Activated CD4-positive, alpha-beta memory T cell treated with anti-CD3 and anti-CD28 coated beads, Interleukin-2, amount 10 ng/mL, durations not matched to agents 7 days and 5 days (primary cell): ENCODE measurements at places on chromosomes 2 and 18.

DNA sequence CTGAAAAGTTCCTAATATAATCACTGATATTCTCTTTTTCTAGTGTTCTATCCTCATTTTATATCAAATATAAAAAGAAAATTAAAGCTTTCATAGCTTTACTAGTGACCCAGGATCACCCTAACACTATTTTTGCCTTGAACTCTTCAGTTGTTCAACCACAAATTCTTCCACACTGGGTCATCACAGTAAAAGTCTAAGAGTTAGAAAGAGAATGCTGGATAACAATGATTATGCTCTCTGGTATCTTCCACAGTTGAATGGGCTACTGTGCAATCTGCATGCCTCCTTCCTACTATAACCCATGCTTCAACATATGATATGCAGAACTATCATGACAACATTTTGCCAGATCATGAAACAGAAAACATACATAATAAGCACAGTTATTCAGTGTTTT lies 32.3 kb downstream of the CHN1 start:
- H3K27ac ChIP-seq: no peak overlapping the region
- H3K36me3 ChIP-seq: no peaks in the 10 kb centered on the region
- DNase-seq: no peak

GRCh38 chr2:85342156-85342555 lies 12.2 kb downstream of the RETSAT start:
- H3K27me3 ChIP-seq: peaks cover 12% of the 10 kb centered on the region
- H3K4me3 ChIP-seq: no peak overlapping the region
- peaks cover 25% of the 10 kb centered on the region for H3K36me3 ChIP-seq
- H3K4me1 ChIP-seq: no peaks in the 10 kb centered on the region
- no peak overlapping the region for H3K27ac ChIP-seq

GRCh38 chr2:159506764-159507440 lies 109.4 kb downstream of the BAZ2B start:
- H3K4me1 ChIP-seq: peaks cover 4% of the 10 kb centered on the region
- H3K36me3 ChIP-seq: no peaks in the 10 kb centered on the region
- no peak overlapping the region for H3K27ac ChIP-seq
- H3K27me3 ChIP-seq: no peaks in the 10 kb centered on the region
- DNase-seq: no peak

DNA sequence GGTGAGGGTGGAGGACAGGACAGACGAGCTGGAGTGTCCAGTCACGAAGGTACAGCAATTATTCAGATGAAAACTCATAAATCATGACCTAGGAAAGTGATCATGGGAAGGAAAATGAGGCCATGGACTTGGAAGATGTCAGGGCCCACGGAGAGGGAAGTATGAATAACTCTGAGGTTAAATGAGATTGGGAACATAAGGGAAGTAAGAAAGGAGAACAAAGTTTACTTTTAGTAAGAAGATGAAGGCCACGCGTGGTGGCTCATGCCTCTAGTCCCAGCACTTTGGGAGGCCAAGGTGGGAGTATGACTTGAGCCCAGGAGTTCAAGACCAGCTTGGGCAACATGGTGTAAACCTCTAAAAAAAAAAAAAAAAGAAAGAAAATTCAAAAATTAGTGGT lies 56.2 kb downstream of the AQP4 start:
- DNase-seq: no peak
- H3K27me3 ChIP-seq: no peaks in the 10 kb centered on the region
- no peak overlapping the region for H3K27ac ChIP-seq
- no peaks in the 10 kb centered on the region for H3K4me1 ChIP-seq
- H3K36me3 ChIP-seq: no peaks in the 10 kb centered on the region
- no peak overlapping the region for H3K4me3 ChIP-seq

- no peak for DNase-seq
- H3K27ac ChIP-seq: no peak overlapping the region
- peaks cover 8% of the 10 kb centered on the region for H3K36me3 ChIP-seq
- H3K4me3 ChIP-seq: no peak overlapping the region
- H3K4me1 ChIP-seq: peaks cover 13% of the 10 kb centered on the region
Observed at GRCh38 chr2:68700560-68700959, 34.1 kb upstream of the ARHGAP25 start.

GRCh38 chr2:82539280-82539621 lies 1919.8 kb downstream of the SUCLG1 start:
- no peak overlapping the region for H3K27ac ChIP-seq
- no peak overlapping the region for H3K4me3 ChIP-seq
- no peaks in the 10 kb centered on the region for H3K27me3 ChIP-seq
- H3K36me3 ChIP-seq: no peaks in the 10 kb centered on the region
- no peak for DNase-seq

GRCh38 chr2:208370881-208371633 lies 35.5 kb upstream of the PTH2R start:
- H3K36me3 ChIP-seq: no peaks in the 10 kb centered on the region
- no peak for DNase-seq
- H3K27ac ChIP-seq: no peak overlapping the region
- no peaks in the 10 kb centered on the region for H3K4me1 ChIP-seq
- no peak overlapping the region for H3K4me3 ChIP-seq

DNA sequence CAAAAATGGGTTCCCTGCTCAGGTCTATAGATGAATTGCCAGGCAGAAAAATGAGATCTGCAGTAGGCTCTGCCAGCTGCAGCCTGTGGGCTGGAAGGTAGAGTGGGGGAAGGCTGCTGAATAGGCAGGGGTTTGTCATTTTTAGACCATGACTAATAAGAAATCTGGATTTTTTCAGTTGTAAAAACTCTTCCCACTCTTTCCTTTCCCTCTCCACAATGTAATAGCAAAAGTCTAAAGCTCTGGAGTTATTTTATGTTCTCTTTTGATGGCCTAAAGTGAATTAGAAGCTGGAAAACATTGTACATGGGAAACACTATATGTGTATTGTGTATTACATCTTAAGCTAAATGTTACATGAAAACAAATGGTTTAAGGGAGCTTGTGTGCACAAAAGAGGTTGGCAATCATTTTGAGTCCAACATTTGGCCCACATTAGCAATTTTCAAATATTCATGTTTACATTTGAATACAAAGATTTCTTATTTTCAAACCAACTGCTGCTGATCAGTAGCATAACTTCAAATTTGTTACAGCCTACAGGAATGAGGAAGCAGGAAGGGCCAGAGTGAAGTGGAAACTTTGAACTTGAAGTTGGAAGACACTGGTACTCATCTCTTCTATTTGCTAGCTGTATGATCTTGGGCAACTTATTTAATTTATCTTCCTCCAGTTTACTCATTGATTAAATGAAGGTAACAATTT lies 407.1 kb downstream of the SLC4A3 start:
- H3K36me3 ChIP-seq: no peaks in the 10 kb centered on the region
- no peaks in the 10 kb centered on the region for H3K27me3 ChIP-seq
- H3K27ac ChIP-seq: no peak overlapping the region
- no peak for DNase-seq

DNA sequence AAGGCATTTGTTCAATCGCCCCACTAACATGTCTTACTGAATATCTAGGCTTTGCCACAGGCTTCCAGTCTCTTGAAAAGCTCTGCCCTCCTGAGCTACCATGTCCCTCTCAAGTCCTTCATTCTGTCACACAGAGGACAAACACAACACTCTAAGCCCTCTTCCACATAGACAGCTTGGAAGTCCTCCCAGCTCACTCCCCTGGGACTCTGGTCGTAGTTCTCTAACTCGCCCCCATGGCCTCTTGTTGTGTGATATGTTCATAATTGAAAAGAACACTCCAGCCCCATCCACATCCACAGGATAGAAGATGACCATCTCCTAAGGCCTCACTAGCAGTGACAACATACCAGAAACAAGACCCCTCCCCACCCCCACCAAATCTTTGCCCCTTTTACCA lies 37.9 kb downstream of the BUB1 start:
- H3K36me3 ChIP-seq: peaks cover 92% of the 10 kb centered on the region
- no peak overlapping the region for H3K4me3 ChIP-seq
- no peak for DNase-seq
- H3K4me1 ChIP-seq: peaks cover 1% of the 10 kb centered on the region
- no peaks in the 10 kb centered on the region for H3K27me3 ChIP-seq

GRCh38 chr2:84247532-84247931 lies 211.5 kb downstream of the SUCLG1 start:
- no peaks in the 10 kb centered on the region for H3K4me1 ChIP-seq
- H3K27me3 ChIP-seq: no peaks in the 10 kb centered on the region
- H3K27ac ChIP-seq: no peak overlapping the region
- H3K4me3 ChIP-seq: no peak overlapping the region
- DNase-seq: no peak
- H3K36me3 ChIP-seq: no peaks in the 10 kb centered on the region

DNA sequence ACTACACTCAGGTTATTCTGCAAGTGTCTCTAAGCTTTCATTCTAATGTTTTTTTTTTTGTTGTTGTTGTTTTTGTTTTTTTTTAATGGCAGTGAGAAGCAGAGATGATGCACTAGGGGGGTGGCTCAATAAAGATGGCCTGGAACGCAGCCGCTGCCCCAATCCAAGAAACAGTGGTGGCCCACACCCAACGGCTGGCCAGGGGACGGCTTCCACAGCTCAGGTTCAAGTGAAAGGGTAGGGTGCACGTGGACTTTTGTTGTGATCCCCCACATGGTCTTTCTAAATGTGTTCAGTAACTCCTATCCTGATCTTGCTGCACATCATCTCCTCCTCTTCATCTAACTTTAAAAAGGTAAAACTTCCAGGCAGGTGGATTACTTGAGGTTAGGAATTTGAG lies 190.1 kb downstream of the NDUFA10 start:
- DNase-seq: peak; percentile 7
- H3K4me3 ChIP-seq: no peak overlapping the region
- H3K27ac ChIP-seq: no peak overlapping the region
- H3K4me1 ChIP-seq: no peaks in the 10 kb centered on the region
- H3K27me3 ChIP-seq: peaks cover 4% of the 10 kb centered on the region

DNA sequence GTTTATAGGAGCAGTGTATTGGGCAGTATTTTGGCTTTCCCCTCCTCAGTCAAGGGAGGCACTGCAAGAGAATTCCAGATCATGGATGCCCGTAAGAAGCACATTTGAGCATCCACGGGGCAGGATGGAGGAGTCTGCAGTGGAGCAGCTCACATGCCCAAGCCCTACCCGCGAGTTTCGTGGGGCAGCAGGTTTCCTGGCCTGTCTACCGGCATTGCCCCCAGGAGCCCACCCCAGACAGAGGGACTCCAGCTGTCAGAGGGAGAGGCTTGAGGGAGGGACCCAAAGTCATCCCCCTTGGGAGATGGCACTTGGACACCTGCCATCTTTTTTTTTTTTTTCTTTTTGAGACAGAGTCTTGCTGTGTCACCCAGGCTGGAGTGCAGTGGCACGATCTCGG lies 31.3 kb downstream of the TMEM177 start:
- no peaks in the 10 kb centered on the region for H3K36me3 ChIP-seq
- no peak overlapping the region for H3K4me3 ChIP-seq
- no peaks in the 10 kb centered on the region for H3K27me3 ChIP-seq
- H3K27ac ChIP-seq: no peak overlapping the region
- DNase-seq: no peak
- H3K4me1 ChIP-seq: no peaks in the 10 kb centered on the region

DNA sequence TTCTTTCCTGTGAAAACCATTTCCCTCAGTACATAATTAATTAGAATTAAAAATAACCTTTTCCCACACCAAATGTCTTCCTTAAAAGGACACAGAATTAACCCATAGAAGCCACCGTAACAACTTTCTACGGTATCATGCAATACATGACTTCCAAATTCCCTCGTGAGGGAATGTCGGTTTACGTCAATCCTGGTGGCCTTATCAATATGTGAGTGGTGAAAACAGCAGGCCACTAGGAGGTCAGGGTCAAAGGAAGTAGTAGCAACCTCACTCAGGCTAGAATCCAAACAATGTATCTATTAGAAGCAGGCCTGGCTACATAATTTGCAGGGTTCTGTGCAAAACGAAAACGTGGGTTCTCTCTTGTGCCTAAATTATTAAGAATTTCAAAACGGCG lies 112.2 kb downstream of the GAREM1 start:
- no peak for DNase-seq
- no peaks in the 10 kb centered on the region for H3K36me3 ChIP-seq
- no peak overlapping the region for H3K27ac ChIP-seq
- no peak overlapping the region for H3K4me3 ChIP-seq
- peaks cover 6% of the 10 kb centered on the region for H3K27me3 ChIP-seq

- H3K36me3 ChIP-seq: no peaks in the 10 kb centered on the region
- no peak overlapping the region for H3K4me3 ChIP-seq
- no peaks in the 10 kb centered on the region for H3K27me3 ChIP-seq
- DNase-seq: no peak
- peaks cover 6% of the 10 kb centered on the region for H3K4me1 ChIP-seq
Observed at GRCh38 chr18:64210401-64210949, 61.6 kb upstream of the LINC00305 start.

DNA sequence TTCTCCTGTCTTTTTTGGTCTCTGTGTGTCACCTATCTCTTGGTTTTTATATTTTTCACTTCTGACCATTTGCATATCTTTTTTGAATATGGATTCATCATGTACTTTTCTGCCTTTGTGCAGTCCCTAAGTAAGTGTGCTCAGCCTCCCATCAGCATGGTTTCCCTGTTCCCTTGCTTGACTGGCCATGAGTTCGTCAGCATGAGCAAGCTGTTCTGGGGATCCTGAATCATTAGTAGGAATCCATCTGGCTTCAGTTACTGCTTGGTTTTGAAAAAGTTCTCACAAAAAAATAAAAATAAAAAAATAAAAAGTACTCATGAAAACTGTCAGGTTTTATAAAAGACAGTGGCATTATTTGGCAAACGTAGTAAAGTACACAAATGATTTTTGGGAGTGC lies 144.1 kb downstream of the NCOA1 start:
- no peak overlapping the region for H3K4me3 ChIP-seq
- H3K27me3 ChIP-seq: no peaks in the 10 kb centered on the region
- H3K4me1 ChIP-seq: no peaks in the 10 kb centered on the region
- H3K27ac ChIP-seq: no peak overlapping the region
- DNase-seq: no peak
- peaks cover 3% of the 10 kb centered on the region for H3K36me3 ChIP-seq

DNA sequence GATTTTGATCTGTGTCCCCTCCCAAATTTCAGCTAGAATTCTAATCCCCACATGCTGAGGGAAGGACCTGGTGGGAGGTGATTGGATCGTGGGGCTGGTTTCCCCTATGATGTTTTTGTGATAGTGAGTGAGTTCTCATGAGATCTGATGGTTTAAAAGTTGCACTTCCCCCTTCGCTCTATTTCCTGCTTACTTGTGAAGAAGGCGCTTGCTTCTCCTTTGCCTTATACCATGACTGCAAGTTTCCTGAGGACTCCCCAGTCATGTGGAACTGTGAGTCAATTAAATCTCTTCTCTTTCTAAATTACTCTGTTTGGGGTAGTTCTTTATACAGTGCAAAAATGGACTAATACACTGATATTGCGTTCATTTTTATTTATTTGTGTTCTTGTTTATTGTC lies 636.8 kb upstream of the LINC00305 start:
- no peaks in the 10 kb centered on the region for H3K36me3 ChIP-seq
- no peak overlapping the region for H3K4me3 ChIP-seq
- H3K27me3 ChIP-seq: no peaks in the 10 kb centered on the region
